ENCODE measurements at places on chromosomes 11 and 22.

GRCh38 chr11:65135633-65136145 lies 1.4 kb upstream of the SYVN1 start:
- no peak for DNase-seq

- DNase-seq, result no peak
Measured at GRCh38 chr22:36235585-36235984, 3.7 kb downstream of the APOL2 start.

DNA sequence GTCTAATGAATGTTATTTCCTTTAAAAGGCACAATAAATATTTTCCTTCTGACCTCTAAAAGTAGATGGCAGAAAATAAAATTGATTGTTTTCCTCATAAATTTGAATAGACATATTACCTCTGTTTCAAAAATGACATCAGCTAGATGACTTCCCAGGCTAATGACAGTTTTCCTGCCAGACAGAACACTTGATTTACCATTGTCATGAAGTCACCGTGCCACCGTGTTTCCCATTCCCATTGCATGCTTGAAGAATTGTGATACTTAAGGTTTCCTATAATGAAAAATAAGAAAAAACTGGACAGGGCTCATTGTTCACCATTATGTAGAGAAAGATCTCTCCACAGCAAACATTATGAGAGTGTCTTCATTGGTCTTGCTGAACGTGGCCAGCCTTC lies 151.1 kb downstream of the NCAM1 start:
- DNase-seq, result no peak

- no peak for DNase-seq
Measured at GRCh38 chr22:47019012-47019790, 256.8 kb downstream of the TBC1D22A start.

DNA sequence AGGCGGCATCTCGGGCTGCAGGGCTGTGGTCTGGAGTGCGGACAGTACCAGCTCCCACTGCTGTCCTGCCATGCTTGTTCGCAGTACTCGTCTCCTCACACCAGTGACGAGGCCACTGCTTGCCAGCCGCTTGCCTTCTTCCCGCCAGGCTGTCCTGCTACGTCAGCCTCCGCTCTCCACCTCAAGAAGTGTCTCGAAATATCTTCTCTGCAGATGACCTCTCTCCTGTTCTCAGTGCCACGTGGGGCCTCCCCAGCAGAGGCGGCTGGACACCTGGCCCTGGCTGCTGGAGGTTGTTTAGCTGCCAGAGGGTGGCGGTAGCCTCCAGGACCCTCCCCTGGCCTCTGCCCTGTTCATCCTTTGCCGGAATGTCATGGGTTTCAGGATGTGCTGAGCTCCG lies 3.1 kb upstream of the CCDC188 start:
- DNase-seq, result peak; percentile 37

GRCh38 chr22:35540595-35541253 lies at the start of gene RASD2:
TSS of gene RASD2 (plus strand) at chr22:35540831. CDS start at chr22:35546810, 5,979 bp downstream.
- DNase-seq, result peak; percentile 67

- DNase-seq, result no peak
Measured at GRCh38 chr11:68715456-68716122, 31.2 kb downstream of the GAL start.

DNA sequence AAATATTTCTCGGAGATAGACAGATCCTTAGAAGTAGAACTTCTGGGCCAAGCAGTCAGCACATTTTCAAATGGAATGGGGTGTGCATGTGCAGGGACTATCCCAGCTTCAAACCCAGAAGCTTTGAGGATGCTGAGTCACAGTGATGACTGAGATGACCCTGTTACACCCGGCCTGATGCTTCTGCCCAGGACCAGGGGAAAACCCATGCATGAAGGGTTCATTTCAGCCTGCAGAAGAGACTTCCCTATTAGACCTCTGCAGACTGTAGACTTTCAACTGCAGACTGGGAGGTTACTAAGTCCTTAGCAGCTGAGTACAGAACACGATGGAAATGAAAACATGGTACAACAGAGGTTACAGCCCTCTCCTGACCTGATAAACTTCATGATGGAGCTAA lies 3.6 kb upstream of the OR2AT4 start:
- no peak for DNase-seq

DNA sequence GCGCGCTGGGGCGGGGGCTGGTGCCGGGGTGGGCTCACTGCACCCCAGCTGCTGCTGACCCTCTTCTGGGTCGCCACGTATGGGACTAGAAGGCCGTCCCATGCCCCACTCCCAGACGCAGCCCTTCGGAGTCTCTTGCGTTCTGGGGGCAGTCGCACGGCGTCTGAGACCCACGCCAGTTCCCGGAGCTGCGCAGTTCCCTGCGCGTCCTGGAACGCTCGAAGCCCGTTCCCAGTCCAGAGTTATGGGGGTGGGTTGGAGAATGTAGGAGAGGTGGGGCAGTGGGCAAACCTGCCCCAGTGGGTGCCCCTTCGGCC lies 375 bp downstream of the LAYN start:
- DNase-seq, result no peak

DNA sequence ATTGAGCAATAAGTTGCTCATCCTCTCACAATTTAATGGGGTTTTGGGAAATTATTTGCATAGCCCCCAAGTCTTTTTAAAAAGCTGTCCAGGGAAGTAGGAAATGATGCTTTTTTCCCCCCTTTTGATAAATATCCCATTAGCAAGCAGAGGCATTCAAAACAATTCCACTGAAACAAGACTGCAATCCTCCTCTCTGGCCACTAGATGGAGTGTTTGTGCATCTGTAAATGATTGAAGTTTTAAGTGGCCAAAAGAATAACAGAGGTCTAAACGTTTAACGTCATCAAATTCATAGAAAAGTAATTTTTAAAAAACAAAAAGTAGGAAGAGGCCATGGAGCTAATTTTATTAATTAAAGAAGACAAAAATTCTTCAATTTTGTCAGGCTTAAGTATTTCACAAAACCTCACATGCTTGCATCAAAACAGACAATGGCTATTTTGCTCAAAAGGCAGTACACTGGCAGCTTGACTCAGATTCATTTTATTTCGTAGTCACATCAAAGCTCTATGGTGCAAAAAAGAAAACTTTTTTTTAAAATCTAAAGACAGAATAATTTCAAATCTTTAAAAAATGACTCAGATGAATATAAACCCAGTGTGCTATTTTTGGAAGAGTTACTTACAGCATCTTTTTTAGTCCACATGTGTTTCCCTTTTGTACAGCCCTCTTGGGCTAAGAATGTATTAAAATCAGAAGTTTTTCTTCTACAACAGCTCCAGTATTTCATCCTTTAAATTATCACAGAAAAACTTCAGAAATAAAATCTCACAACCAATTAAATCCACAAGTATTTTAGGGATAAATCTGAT lies 17.8 kb downstream of the CHORDC1 start:
- peak; percentile 70 for DNase-seq

DNA sequence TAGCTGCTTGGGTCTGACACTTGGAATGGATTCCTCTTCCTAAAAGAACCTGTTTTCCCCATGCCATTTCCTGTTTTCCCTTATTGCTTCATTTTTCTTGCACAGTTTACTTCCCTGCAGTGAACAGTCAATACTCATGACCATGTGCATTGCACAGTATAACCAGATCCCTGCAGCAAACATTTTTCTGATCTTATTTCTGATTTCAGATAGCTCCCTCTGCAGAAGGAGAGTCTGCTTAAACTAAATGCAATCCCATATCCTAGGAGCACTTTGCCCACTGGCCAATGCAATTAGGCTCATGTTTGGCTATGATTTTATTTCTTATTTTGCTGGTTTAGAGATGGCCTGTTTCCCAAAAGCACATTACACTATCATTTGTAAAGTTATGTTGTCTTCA lies 96.7 kb upstream of the CD44 start:
- DNase-seq, result no peak

GRCh38 chr11:69300120-69301060 lies 6.4 kb downstream of the MYEOV start:
- no peak for DNase-seq

DNA sequence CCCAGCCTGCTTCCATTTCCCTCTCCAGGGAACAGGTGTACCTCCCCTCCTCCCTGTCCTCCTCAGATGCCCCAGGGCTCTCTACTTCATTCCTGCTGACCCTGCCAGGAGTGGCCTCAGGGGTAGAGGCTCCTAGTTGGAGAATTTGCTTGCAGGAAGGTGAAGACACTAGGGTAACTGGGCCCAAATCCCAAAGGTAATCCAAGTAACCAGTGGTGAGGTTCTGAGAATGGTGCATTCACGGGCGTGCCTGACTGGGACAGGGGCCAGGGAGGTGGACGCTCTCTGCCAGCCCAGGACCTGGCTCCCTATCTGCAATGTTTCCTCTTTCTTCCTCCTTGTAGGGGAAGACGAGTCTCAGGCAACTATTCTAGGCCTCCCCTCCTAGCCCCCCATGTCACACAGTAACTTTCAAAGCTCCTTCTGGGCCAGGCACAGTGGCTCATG lies 2.9 kb downstream of the SLC35C1 start:
- no peak for DNase-seq

- no peak for DNase-seq
Measured at GRCh38 chr11:32215157-32215556, 124.3 kb downstream of the RCN1 start.

DNA sequence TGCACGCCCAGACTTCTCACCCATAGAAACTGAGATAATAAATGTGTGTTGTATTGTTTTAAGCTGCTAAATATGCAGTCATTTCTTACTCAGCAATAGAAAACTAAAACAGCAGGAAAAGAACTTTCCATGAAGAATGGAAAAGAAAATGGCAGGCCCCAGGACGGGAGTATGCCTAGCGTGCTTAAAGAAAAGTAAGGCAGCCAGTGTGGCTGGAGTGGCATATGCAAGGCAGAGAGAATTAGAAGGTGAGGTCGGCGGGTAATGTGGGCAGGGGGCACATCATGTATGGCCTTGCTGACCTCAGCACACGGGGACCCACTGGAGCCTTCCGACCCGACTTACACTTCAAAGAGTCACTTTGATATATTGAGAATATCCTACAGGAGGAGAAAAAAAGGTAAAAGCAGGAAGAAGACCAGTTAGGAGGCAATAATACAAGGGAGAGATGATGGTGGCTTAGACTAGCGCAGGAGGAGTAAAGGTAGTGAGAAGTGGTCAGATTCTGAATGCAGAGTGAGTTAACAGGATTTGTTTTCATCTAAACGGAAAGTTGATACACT lies 20.5 kb downstream of the TBRG1 start:
- no peak for DNase-seq

GRCh38 chr11:110479108-110480101 lies 49.7 kb downstream of the FDX1 start:
- no peak for DNase-seq

DNA sequence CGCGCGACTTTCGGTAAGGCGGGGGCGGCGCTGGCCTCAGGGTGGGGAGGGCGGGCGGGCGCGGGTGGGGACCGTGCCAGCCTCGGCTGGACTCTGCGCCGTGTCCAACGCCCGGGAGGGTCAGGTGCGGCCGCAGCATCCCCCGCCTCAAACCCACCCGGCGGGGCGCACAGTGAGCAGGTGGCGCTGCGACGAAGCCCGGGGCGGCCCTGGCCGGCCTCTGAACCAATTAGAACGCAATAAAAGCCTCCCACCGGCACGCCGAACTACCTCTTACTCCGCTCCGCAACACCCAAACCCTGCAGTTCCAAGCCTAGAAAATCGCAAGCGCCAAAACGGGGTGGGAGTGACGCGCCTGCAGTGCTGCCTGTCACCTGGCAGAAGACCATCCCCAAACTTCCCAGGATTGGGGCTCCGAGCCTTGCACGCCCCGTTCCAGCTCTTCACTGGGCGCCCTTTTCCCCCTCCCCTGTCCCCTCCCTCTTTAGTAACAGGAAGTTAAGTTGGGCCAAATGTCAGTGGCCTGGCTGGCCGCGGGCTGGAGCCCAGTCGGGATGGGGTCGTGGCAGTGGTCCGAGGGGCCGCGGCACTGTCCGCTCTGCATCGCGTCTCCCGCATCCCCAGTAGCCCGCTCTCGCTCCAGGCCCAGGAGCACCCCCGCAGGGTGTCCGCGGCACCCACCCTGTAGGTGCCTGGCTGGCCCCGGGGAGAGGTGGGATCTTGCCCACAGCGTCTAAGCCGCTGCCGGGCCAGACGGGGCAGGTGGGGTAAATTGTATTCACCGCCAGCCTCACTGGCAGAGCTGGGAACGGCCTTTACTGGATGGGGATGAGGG lies 541 bp downstream of the MICAL2 start:
- peak; percentile 62 for DNase-seq

DNA sequence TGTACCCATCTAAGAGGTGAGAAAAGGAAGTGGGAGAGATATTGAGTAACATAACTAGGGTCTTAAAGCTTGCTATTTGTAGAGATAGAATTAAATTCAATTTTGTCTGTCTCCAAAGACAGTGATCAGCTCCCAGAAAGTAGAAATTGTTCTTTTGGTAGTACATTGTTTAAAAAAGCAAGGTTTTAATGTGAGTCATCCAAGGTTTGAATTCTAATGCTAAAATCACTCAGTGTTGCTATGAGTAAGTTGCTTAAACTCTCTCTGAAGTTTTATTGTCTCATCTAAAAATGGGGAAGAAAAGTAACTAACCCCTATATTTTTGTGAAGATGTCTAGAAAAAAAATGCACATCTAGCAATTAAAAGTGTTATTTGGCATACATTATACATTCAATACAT lies 1004.5 kb upstream of the CCDC90B start:
- DNase-seq, result no peak

- DNase-seq, result no peak
Measured at GRCh38 chr11:113411536-113411935, 24.0 kb downstream of the ANKK1 start.

DNA sequence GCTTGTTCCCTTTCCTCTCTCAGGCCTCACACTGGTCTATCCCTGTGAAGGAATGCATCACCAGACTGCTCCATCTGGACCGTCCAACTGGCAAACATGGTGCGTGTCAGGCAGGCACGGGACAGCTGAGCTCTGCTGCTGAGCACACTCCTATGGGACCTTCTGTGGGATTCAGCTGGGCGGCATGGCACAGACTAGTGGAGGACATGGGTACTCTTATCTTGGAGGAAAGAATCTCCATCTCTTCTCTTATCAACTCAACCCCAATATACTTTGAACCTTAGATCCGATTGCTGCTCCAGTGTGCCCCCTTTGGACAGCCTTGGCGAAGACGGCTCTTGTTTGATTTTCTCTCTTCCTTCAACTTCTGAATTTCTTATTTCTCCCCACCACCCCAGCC lies 593.6 kb downstream of the ETS1 start:
- peak; percentile 56 for DNase-seq

GRCh38 chr11:106656646-106657045 lies 361.6 kb downstream of the GUCY1A2 start:
- DNase-seq, result no peak

- DNase-seq, result no peak
Measured at GRCh38 chr11:68090706-68091105, 30.5 kb downstream of the CHKA start.

DNA sequence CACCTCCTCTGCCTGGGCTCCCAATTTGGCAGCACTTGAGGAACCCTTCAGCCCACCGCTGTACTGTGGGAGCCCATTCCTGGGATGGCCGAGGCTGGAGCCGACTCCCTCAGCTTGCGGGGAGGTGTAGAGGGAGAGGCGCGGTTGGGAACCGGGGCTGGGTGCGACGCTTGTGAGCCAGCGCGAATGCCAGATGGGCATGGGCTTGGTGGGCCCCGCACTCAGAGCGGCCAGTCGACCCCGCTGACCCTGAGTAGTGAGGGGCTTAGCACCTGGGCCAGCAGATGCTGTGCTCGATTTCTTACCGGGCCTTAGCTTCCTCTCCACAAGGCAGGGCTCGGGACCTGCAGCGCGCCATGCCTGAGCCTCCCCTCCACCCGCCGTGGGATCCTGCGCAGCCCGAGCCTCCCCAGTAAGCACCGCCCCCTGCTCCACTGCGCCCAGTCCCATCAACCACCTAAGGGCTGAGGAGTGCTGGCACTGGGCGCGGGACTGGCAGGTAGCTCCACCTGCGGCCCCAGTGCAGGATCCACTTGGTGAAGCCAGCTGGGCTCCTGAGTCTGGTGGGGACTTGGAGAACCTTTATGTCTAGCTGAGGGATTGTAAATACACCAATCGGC lies 58.3 kb upstream of the DEFB108B start:
- no peak for DNase-seq

GRCh38 chr11:91822805-91823204 lies 401.8 kb upstream of the FAT3 start:
- DNase-seq, result no peak

Data from GM23338 (cell line).